ENCODE measurements at places on chromosomes 2 and 18.

- no peak for DNase-seq
- no peaks in the 10 kb centered on the region for H3K36me3 ChIP-seq
- H3K4me1 ChIP-seq, result no peaks in the 10 kb centered on the region
- H3K4me3 ChIP-seq, result no peak overlapping the region
- H3K27me3 ChIP-seq, result no peaks in the 10 kb centered on the region
These were observed 80.9 kb upstream of the POU3F3 start for GRCh38 chr2:104772996-104773395.

GRCh38 chr2:31255911-31256571, 22.1 kb downstream of the EHD3 start:
- no peak for DNase-seq
- H3K27me3 ChIP-seq, result no peaks in the 10 kb centered on the region

DNA sequence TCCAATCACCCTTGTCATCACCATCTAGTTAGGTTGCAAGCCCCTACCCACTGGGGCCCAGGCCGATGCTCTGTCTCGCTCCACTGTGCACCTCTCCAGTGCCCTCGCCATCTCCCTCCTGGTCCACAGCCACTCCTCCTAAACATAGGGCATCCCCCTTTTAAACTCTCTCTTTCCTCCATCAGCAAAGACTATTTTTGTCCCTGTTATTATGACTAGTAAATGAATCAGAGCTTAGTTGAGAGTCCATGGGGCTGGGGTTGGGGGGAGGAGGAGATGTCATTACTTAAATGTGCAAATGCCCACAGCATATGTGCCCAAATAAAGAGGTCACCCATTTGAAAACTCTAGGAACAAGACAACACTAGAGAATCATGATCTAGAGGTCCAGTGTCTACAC, 167.4 kb downstream of the TRABD2A start:
- peaks cover 17% of the 10 kb centered on the region for H3K4me1 ChIP-seq
- H3K4me3 ChIP-seq, result no peak overlapping the region
- H3K27ac ChIP-seq, result no peak overlapping the region
- H3K27me3 ChIP-seq, result no peaks in the 10 kb centered on the region

DNA sequence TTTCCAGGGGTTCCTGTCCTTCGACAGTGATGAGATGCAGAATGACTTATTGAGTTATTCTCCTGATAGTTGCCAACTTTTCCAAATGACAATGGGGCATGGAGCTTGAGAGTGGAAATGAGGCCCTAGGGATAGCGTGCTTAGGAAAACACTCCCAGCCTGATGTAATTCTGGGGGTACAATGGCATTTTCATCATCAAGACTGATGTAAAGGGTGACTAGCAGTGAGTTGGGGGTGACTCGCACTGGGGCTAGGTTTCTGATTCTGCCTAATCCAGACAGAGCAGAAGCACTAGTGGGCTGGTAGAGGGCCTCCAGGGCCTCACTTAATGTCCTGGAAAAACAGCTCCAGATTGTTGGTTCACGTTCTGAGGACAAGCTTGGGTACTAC, 34.0 kb upstream of the IL37 start:
- DNase-seq, result no peak
- H3K27ac ChIP-seq, result no peak overlapping the region
- no peaks in the 10 kb centered on the region for H3K36me3 ChIP-seq
- H3K4me1 ChIP-seq, result peaks cover 6% of the 10 kb centered on the region

DNA sequence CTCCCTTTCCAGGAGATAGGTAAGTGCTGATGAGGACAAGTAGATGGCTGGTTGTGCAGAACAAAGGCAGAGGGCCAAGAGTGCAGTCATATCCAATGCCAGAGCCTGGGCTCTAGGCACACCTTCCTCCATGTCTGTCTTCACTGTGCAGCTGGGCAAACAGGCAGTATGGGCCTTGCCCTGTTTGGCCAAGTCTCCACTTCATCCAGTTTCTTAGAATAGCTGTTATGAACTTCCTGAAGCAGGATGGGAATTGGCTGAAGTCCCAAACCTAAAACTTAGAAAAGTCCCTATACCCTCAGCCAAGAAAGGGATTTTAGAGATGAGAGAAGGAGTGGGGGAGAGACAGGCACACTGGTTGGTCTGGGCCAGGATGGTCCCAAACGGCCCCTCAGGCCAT, 37.5 kb upstream of the CYP26B1 start:
- no peak overlapping the region for H3K4me3 ChIP-seq
- H3K4me1 ChIP-seq, result no peaks in the 10 kb centered on the region
- H3K27ac ChIP-seq, result no peak overlapping the region
- H3K27me3 ChIP-seq, result no peaks in the 10 kb centered on the region

DNA sequence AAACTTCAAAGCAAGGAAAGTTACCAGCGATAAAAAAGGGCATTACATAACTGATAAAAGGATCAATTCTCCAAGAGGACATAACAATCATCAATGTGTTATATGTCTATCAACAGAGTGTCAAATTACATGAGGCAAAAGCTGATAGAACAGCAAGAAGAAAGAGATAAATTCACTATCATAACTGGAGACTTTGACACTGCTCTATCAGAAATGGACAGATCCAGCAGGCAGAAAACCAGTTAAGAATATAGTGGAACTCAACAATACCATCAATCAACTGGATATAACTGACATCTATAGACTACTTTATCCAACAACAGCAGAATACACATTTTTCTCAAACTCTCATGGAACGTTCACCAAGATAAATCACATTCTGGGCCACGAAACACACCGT, 65.0 kb downstream of the ROCK2 start:
- H3K4me3 ChIP-seq, result no peak overlapping the region
- no peak overlapping the region for H3K27ac ChIP-seq
- H3K27me3 ChIP-seq, result no peaks in the 10 kb centered on the region

DNA sequence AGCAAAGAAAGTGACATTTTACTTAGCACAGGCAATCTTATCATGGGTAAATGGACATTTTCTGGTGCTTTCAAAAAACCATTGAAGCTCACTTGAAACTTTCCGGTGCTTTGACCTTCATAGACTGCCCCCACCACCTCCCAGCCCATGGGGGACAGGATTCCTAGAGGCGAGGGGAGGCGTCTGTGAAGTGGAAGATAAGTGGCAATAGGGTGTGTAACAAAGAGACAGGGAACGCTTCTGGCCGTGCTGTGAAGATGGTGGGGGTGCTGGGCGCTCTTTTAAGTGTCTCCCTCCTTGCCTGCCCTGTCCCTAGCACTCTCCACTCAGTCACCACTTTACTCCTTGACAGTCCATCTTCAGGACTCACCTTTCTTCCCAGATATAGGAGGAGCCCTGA, 23.4 kb upstream of the GMPPA start:
- no peaks in the 10 kb centered on the region for H3K4me1 ChIP-seq
- no peaks in the 10 kb centered on the region for H3K27me3 ChIP-seq
- DNase-seq, result no peak
- peaks cover 3% of the 10 kb centered on the region for H3K36me3 ChIP-seq

DNA sequence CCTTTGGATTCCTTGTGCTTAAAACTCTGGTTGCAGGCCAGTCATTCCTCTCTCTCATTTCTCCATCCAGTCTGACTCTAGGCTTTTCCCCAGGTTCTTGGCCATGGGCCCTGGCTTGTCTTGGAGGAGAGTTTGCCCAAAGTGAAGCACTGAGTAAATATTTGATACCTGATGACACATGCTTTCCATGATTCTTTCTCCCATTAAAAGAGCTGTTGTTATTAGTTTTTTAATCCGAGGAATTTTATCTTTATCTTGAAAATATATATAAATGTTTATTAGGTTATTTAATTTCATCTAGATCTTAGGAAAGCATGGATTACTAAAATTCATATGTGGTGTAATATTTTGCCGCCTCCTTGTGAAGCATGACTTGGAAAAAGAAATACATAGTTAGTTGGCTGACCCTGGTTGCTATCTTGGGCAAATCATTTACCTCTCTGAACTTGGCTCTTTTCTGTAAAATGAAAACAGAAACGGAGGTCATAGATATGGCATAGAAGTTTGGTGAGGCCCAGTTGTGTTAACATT, 650.1 kb downstream of the SLC4A3 start:
- no peaks in the 10 kb centered on the region for H3K4me1 ChIP-seq
- no peaks in the 10 kb centered on the region for H3K36me3 ChIP-seq
- H3K4me3 ChIP-seq, result no peak overlapping the region
- DNase-seq, result no peak
- no peaks in the 10 kb centered on the region for H3K27me3 ChIP-seq
- H3K27ac ChIP-seq, result no peak overlapping the region

- no peaks in the 10 kb centered on the region for H3K27me3 ChIP-seq
- H3K27ac ChIP-seq, result no peak overlapping the region
- no peak overlapping the region for H3K4me3 ChIP-seq
These were observed 20.6 kb downstream of the ZNF236 start for GRCh38 chr18:76842837-76843530.

DNA sequence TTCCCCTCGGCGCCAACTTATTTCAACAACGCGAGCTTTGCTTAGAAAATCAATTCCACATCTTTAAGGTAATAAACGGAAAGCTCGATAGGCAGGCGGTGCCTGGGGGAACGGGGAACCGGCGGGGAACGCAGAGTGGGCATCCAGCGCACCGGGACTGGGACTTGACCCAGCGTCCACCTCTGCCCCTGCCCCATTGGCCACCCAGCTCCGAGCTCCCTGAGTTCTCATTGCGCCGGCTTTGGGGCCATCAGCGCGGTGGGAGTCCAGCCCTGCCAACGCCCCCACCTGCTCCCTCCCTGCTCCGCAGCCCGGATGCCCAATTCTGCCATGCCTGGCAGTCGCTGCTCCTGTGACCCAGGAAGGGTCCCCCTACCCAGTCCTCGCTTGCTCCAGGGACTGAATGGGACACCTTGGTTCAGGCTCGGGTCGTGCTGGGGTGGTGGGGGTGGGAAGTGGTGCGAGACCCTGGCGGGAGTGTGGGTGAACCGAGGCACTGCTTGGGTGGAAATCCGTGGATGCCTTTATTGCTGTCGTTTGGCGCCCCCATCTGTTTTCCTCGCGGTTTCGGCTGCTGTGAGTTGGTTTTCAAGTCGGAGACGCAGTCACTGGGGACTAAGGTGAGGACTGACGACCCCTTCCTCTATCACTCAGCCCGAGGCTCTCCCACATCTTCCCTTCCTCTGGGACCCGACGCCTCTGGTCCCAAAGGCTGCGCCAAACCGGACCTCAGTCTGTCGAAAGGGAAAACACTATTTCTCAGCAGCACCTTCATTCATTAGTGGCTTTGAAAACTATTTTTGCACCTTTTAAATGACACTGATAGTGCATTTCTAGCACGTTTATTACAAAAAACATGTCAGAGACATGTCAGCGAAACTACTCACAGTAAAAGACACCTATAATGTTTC, 2.4 kb upstream of the EVX2 start:
- DNase-seq, result no peak
- no peaks in the 10 kb centered on the region for H3K36me3 ChIP-seq
- peaks cover 35% of the 10 kb centered on the region for H3K4me1 ChIP-seq
- H3K4me3 ChIP-seq, result no peak overlapping the region

DNA sequence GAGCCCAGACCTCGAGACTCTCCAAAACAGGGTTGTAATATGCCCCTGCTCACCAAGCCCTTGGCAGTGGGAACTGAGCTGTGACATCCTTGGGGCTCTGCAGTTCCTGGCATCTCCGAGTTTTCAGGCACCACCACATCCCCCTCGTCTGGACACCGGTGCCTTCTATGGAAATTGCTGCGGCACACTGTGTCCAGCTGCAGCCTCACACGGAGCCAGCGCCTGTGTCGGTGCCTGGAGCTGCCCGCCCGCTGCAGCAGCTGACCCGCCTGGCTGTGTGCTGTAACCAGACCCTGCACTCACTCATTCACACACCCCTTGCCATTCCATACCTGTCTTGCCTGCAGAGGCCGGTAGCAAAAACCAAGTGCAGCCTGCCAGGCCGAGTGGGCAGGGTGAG, 11.8 kb downstream of the IWS1 start:
- H3K4me1 ChIP-seq, result peaks cover 26% of the 10 kb centered on the region
- no peak overlapping the region for H3K27ac ChIP-seq
- no peaks in the 10 kb centered on the region for H3K27me3 ChIP-seq
- H3K4me3 ChIP-seq, result no peak overlapping the region

- H3K4me1 ChIP-seq, result no peaks in the 10 kb centered on the region
- DNase-seq, result no peak
- H3K27ac ChIP-seq, result no peak overlapping the region
- H3K27me3 ChIP-seq, result no peaks in the 10 kb centered on the region
- H3K4me3 ChIP-seq, result no peak overlapping the region
These were observed 498.0 kb downstream of the CCDC85A start for GRCh38 chr2:56681659-56682396.

GRCh38 chr2:226934546-226935201, 98.8 kb downstream of the RHBDD1 start:
- no peaks in the 10 kb centered on the region for H3K27me3 ChIP-seq
- no peak overlapping the region for H3K4me3 ChIP-seq
- H3K36me3 ChIP-seq, result no peaks in the 10 kb centered on the region
- DNase-seq, result no peak
